GM19239 (cell line): ENCODE measurements at places on chromosomes 16 and 17.

DNA sequence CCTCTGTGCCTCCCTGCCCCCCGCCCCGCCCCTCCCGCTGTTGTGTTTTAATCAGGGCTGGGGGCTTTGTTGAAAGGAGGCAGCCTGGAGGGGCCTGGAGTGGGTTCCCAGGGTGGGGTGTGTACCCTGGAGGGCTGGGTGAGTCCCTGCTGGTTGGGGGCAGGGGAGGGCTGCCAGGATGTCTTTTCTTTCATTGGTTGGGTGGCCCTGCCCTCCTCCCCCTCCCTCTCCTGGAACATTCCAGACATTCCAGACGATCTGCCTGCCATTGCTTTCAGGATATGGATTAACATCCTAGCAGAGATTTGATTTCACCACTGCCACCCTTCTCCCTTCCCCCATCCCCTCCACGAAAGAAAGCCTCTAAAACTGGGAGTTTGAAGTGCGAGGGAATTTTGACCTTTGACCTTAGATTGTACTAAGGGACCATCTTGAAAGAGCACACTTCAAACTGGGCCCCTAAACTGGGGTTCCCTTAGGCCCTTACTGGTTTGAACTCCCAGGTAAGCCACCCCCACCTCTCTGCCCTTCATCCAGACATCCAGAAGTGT is 25.3 kb downstream of the IGF2BP1 start:
- DNase-seq, result no peak

DNA sequence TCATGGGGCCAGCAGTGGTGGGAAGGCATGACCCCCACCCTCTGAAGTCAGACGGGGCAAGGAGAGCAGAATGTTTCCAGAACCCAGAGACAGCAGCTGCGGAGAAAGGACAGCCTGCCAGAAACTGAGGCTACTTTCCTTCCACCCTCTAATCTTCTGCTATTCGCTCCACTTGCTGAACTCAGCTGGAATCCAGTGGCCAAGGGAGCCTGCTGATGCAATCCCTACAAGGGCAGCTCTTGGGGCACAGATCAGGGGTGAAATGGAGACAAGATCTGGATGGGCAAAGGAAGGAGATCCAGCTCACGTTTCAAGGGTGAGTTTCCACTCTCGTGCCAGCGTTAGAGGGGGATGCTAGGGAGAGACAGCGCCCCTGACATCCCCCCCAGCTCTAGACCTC is 479.1 kb downstream of the SLC39A11 start:
- DNase-seq, result no peak

- DNase-seq, result no peak
Observed at GRCh38 chr16:67535201-67535600, 6.6 kb downstream of the RIPOR1 start.

- no peak for DNase-seq
Observed at GRCh38 chr16:86512301-86512859, 2.1 kb downstream of the FOXF1 start.

DNA sequence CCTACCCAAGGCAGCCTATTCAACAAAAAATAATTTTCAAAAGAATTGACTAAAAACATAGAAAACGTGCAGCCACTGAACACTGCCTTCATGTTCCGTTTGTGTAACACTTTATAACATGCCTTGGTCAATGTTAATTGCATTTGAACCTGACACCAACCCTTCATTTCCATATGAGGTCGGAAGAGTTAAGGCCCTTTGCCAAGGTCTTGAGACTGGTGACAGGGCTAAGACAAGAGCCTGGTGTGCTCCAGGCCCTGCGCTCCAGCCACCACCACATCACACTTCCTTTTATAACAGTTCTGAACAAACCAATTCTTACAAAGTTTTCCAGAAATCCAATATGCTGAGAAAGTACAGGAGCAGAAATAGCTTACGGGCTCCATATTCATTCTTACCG is 4.2 kb downstream of the BBS2 start:
- no peak for DNase-seq

DNA sequence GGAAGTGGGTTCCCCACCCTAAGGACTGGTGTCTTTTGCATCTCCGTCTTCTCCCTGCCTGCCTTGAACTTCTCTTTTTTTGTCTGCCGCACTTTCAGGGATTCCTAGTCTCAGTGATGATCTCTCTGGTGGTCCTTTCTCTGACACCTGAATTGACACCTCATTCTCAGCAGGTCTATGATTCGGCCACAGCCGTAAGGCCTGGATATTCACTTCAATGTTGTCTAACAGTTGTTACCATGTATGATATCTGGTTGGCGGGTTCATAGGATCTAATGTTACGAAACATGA is 25.1 kb upstream of the SLC47A1 start:
- no peak for DNase-seq

- DNase-seq, result no peak
Observed at GRCh38 chr17:64230791-64231408, 32.2 kb downstream of the TEX2 start.

GRCh38 chr17:48644159-48644558 is 18.0 kb upstream of the HOXB9 start:
- no peak for DNase-seq

- DNase-seq, result no peak
Observed at GRCh38 chr16:24382762-24383407, 126.8 kb downstream of the CACNG3 start.

GRCh38 chr16:66007717-66008116 is 358.8 kb upstream of the CDH5 start:
- no peak for DNase-seq

DNA sequence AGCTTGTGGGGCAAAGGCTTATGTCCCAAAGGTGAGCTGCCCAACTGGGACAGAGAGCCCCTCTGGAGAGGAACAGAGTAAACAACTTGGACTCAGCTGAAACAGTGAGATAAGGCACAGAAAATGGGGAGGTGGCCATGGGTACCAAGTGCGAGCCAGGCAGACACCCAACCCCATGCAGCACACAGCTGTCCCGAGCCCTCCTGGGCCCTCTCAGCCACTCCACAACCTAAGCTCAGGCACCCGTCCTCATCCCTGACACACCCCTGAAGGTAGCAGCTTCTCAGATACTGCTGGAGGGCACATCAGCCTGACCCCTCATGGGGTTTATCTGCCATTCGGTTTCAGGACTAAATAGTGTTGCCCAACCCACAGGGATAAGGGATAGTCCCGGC is 4.8 kb upstream of the GFOD2 start:
- no peak for DNase-seq

DNA sequence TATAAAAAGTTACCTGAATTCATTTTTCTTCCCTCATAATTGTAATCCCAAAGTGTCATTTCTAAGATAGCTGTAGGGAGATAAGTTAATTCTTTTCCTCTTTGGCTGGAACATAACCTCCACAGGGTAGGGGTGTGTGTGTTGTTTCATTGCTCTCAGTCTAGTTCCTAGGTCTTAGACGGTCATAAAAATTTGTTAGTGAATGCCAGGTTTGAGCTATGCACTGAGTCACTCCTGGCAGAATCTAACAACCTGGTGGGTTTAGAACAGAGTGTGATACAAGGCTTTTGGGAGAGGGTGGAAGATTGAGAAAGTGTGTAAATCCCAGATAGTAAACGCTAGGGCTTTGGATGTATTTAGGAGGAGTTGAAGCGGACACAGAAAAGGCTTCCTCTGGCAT is 894 bp upstream of the PHKG2 start:
- DNase-seq, result no peak

DNA sequence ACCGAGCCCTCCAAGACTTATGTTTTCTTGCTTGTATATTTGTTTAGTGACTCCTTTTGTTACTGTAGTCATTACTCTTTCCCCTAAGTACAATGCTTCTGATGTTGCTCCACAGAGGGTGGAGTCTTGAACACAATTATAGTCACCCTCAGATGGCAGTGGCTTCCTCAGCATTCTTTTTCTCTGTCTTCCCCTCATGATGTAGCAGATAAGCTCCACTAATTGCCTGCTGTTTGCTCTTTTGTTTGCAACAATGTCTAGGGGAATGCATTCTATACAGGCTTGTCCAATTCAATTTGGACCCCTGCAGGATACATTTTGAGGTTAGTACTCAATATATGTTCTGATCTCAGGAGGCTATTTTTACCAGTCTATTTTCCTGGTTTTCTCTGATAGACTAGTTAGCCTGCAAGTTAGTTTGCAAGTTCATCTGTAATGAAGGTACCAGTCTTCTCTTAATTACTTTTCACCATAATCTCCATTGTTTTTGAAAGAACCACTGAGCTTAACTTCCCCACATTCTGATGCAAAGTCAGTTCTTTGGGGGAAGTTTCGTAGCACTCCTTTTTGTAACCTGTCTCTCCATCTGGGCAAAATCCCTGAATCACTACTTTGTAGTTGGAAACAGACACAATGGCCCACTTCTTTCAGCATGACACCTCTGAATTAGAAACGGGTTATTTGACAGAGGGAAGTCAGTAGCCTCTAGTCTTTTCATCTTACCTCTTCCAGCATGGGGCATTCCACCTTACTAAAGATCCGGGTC is 1509.2 kb downstream of the CDH11 start:
- no peak for DNase-seq

DNA sequence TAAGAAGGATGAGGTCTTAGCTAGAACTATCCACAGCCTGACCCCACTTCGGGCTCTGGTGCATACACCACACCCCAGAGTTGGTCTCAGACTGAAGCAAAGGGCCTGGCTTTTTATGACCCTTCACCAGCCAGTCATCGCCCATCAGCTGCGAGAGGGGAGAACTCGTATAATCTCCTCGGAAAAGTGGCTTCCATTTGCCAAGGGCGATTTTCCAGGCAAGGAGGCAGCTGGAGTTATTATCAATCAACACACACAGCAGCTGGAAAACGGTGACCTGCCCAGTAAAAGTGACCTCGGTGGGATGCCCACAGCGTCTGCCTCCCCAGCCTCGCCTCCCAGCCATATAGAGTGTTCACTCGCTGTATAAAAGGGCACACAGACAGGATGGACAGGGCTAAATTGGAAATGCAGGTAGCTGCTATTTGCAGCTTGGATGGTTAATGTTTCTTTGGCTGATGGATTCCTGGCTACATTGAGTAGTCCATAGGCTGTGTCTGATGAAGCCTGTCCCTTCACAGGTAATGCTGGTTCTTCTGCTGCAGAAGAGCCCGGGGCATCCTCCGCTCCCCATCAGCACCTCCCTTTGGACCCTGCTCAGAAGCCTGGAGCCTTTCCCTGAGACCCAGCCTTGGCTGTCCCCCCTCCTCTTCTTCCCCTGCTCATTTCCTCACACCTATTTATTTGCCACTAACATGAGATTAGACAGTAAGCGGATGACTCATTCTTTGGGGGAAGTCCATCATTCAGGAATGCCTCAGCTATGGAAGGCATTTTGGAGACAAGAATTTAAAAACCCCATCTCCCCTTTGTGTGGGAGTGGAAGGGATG is 45.7 kb downstream of the TMEM186 start:
- no peak for DNase-seq

GRCh38 chr17:28749516-28750177 is 5.8 kb downstream of the TRAF4 start:
- DNase-seq, result no peak

DNA sequence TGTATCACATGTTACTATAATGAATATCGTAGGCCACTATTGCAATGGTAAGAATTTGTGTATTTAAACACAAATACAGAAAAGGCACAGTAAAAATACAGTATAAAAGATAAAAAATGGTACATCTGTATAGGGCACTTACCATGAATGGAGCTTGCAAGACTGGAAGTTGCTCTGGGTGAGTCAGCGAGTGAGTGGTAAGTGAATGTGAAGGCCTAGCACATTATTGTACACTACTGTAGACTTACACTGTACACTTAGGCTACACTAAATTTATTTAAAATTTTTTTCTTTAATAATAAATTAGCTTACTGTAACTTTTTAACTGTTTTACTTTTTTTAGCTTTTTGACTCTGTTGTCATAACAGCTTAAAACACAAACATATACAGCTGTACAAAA is 42.5 kb downstream of the AKAP10 start:
- DNase-seq, result no peak

DNA sequence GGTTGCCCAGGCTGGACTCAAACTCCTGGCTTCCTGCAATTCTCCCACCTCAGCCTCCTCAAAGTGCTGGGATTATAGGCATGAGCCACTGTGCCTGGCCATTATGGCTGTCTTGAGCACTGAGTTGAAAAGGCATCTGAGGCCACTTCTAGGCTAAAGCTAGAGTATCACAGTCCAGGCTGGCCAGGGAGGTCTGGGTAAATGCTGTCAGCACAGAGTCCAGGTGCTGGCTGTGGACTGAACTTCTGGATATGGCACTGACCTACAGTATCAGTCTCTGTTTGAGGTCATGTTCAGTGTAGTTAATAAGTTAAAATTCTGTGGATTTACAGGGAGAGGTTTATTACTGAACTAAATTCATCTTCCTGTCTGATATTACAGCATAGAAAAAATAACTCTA is 222.5 kb upstream of the TOM1L1 start:
- no peak for DNase-seq

DNA sequence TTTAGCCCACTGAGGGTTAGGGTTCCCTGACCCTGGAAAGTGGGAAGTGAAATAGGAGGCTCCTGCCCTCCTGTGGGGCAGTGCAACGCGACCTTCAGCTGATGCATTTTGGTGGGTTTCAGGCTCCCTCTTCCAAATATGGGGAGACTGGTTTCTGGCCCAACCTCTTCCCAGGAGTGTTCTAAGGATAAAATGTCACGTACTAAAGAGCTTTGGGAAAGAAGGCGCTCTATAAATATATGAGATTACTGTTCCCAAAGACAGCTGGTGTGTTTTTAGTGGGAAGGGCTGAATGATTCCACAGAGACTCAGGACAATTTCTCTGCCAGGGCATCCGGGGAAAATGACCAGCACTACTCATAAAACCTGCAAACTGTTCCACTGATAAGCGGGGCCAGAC is 9.8 kb downstream of the SLC35B1 start:
- no peak for DNase-seq

- no peak for DNase-seq
Observed at GRCh38 chr17:27888945-27889344, 4.2 kb downstream of the LYRM9 start.

GRCh38 chr16:87464691-87465300 is 28.0 kb downstream of the ZCCHC14 start:
- DNase-seq, result peak; percentile 31

- no peak for DNase-seq
Observed at GRCh38 chr17:81373536-81374160, 21.6 kb upstream of the BAHCC1 start.

- DNase-seq, result no peak
Observed at GRCh38 chr17:51770027-51770759, 388.3 kb downstream of the CA10 start.

DNA sequence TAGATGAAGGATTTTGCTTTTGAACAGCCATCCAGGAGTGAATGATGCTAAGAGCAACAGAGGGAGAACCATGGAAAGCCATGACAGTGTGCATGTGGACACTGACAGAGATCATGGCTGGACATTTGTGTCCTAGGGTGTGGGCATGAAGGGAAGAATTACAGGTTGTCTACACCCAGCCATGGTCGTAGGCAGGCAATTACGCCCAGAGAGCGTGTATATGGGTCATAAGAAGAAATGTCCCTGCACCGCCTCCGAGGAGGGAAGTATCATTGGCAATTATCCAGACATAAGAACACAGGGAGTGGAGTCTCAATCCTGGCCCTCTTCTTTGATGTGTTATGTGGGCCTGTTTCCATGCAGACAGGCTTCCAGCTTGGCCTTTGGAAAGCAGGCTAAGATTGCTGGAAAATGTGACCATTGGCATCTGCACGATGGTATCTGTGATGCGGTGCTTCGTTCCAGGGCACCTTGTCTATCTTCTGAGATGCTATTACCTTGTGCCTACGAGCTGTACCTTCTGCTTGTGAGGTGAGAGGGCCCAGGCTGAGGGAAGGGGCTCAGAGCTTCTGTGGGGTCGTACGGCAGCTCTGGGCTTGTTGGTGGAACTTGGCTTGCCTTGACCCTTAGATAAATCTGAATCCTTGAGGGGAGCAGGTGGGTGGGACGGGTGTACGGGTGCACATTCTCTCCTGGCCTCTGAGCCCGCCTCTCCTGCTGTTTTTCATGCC is 19.8 kb downstream of the RGS9 start:
- DNase-seq, result no peak

GRCh38 chr16:83806036-83806435 is 1.7 kb upstream of the HSBP1 start:
- DNase-seq, result no peak
